NCI-H1105 treated with DMSO at 0.1 percent for 48 hours (cell line): ENCODE measurements at places on chromosomes 7 and 10.

- no peak for DNase-seq
These were observed 163.3 kb upstream of the TNRC18 start for GRCh38 chr7:5586963-5587348.

- DNase-seq, result no peak
These were observed 84.3 kb downstream of the KCNMA1 start for GRCh38 chr10:77553311-77553710.

- DNase-seq, result no peak
These were observed 16.9 kb upstream of the AKR1E2 start for GRCh38 chr10:4809156-4809555.

DNA sequence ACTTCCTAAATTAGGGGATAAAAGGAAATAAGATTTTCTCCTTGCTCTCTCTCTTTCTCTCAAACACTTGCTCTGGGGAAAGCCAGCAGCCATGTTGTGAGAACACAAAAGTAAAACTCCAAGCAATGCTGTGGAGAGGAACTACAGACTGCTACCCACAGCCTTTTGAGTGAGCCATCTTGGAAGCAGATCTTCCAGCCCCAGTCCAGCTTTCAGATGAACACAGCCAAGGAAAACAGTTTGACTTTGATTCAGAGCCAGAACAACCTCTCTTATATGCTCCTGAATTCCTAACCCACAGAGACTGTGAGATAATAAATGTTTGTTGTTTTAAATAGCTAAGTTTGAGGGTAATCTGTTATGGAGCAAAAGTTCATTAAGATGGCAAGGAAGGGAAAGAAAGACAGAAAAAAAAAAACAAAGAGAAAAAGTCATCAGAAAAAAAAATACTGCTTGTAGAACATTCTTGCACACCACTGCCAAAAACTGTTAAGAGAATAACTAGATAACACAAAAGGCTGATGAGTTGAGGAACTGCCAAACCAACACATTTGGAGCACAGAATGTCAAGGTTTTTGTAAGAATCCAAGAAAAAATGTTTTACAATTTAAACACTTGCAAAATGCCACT lies 20.9 kb upstream of the PRKAR2B start:
- no peak for DNase-seq

DNA sequence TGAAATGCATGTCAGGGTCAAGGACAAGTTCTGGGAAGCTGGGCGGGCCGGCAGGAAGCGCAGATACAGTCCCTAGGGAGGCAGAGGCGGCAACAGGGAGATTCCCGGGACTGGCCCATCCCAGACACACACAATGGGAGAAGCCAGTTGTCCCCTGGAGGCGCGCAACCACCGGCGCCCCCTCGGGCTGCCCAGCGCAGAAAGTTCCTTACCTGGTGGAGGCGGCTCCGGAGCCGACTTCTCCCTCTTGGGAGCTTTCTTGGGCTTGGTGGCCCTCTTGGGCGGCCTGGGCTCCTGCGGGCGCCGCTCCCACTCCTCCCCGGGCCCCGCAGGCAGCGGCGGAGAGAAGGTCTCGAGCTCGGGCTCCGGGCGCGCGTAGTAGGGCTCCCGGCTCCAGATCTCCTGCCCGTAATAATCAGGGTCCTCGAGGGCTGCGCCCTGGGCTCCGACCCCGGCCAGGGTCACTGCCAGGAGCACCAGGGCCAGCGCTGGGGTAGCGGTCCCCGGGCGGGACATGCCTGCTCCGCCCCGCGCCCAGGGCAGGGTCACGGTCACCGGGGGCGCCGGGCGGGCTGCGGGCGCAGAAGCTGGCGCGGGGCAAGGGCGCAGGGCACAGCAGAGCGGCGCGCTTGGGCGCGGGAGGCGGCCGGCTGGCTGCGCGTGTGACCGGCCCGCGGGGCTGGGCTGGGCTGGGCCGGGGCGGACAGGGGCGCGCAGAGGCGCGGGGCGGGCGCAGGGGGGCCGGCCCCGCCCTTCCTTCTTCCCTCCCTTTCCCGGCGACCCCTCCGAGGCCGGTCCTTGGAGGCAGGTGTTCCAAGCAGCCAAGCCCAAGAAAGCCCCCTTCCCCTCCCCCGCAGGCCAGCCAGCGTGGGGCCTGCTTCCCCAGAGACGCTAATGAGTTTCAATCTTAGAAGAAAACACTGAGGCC lies at the start of gene CPXM2:
CPXM2 (minus strand) TSS at position 664 of the 928 bp plus-strand sequence; CDS start at position 516, 148 bp downstream.
- no peak for DNase-seq

DNA sequence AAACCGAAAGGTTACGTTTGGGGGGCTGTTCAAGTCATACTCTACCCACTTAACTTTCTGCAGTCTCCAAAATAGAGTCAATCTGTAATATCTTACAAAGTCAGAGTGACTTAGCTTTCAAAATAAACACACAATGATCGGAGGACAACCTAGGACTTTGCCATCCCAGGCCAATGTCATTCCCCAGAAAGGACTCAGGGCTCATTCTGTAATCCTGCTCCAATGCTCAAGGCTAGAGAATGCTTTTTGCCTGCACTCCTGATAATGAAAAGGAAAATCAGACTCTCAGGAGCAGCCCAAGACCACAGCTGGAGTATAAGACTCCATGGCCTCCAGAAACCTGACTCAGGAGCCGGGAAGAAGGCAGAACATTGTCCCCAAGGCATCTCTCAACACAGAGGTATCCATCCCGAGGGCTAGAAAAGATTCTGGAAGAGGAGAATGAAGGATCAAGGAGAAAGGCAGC lies 28.5 kb upstream of the ASCC1 start:
- no peak for DNase-seq

GRCh38 chr10:124875596-124875995 lies 66.3 kb upstream of the ZRANB1 start:
- DNase-seq, result no peak

DNA sequence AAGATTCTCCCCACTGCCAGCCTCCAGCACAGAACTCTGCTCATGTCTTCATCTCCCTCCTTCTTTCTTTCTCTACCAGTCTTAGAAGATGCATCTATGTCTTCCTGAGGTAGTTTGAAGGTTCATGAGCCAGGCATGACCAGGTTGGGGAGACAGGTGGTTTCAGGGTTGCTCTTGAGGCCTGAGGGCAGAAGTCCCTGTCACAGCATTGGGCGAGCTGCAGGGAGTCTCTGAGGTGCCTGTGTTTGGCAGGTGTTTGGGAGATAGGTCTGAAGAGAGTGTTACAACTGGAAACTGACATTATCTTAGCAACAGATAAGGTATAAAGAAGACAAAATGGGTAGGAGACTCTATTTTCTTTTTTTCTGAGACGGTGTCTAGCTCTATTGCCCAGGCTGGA lies 18.7 kb downstream of the PRSS2 start:
- no peak for DNase-seq

DNA sequence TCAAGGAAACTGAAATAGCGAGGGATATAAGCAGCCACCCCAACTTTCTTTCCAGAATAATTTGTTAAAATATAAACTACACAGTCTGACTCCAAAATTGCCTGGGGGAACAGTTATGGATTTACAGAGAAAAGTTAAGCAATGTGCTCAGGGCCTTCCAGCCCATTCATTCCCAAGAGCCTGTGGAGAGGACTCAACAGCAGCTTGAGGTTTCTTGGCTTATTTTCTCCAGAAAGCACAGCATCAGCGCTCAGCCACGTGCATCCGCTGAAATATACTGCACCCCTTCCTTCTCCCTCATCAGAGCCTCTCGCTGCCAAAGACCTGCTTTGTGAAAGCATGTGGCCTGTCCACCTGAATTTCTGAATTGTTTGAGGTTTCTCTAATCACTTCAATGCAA lies 375.2 kb upstream of the VWC2 start:
- no peak for DNase-seq

GRCh38 chr7:30660331-30661255 lies 21.7 kb downstream of the CRHR2 start:
- peak; percentile 91 for DNase-seq

- no peak for DNase-seq
These were observed 163.3 kb downstream of the USP6NL start for GRCh38 chr10:11448190-11448544.

- DNase-seq, result no peak
These were observed 16.6 kb downstream of the ASB13 start for GRCh38 chr10:5649746-5650145.

DNA sequence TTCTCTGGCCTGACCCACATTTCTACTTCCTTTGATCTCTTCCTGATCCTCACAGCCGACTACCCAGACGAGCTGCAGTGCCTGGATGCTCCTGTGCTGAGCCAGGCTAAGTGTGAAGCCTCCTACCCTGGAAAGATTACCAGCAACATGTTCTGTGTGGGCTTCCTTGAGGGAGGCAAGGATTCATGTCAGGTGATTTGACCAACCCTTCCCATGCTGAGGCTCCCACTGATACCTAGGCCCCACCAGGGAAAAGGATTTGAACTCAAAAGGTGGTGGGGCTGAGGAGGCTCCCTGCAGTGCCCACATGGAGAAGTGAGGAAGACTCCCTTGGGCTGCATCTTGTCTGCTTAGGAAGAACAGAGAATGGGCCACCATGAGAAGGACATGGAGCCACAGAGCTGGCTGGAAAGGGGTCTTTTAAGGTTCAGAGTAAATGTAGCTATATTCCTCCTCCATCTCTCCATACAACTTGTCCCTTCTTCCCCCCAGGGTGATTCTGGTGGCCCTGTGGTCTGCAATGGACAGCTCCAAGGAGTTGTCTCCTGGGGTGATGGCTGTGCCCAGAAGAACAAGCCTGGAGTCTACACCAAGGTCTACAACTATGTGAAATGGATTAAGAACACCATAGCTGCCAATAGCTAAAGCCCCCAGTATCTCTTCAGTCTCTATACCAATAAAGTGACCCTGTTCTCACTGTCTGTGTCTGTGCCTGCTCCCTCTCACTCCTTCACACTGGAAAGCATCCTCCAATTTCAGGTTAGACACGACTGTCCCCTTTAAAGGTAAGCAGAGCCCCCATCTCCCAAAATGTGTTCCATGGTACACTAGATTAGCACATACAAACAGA lies 3.3 kb downstream of the PRSS1 start:
- DNase-seq, result no peak

DNA sequence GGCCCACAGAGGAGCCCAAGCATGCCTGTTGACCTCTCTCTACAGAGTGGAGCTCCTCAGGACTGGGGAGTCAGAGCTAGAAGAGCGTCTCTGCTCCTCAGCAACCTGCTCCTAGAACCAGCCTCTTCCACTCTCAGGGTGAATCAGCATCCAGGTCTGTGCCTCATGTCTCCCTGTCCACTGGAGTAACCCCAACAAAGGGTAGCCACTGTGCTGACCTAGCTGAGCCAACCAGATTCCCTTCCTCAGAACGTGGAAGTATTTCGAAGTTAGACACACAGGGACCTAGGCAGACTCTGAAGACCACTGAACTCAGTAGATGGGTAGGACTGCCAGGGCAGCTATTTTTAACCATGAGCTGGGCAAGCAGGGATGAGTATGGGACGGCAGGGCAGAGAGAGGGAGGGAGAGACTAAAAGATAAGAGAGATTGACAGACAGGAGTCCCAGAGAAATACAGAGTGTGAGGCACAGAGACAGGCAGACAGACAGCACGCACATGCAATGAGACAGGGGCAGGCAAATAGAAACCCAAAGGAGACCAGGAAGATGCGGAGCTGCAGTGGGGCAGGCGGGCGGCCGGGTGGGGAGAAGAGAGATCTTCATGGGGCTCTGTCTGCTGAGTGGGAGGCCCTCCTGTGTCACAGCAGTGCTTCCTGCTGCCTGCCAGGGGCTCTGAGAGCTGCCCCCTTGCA lies 56.7 kb downstream of the OSBPL3 start:
- DNase-seq, result no peak

DNA sequence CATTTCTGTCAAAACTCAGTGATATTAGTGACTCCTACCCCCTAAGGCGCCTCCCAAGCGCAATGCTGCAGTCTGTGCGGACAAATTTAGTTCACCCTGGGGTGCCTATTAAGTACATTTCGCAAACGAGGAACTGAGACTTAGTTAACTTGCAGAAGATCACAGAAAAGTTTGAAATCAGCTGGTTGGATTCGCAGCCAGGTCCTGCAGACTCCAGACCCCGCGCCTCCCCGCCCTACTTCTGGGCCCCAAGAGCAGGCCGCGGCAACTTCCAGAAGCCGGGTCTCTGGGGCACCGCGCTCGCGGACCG lies 588 bp downstream of the CYREN start:
- DNase-seq, result no peak

DNA sequence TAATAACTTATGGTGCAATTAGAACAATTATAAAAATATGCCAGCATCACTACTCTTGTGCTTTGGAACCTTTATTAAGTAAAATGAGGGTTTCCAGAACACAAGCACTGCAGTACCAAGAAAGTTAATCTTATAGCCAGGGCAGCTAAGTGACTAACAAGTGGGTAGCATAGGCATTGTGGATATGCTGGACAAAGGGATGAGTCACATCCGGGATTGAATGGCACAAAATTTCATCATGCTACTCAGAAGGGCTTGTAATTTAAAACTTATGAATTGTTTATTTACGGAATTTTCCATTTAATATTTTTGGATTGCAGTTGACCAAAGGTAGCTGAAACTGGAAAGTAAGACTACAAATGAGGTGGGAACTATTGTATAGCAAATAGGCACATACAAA lies 250.6 kb downstream of the C7orf25 start:
- DNase-seq, result no peak

GRCh38 chr10:94500063-94500462 lies 45.5 kb upstream of the HELLS start:
- no peak for DNase-seq

- DNase-seq, result no peak
These were observed 21.6 kb downstream of the KLF14 start for GRCh38 chr7:130712416-130712815.

DNA sequence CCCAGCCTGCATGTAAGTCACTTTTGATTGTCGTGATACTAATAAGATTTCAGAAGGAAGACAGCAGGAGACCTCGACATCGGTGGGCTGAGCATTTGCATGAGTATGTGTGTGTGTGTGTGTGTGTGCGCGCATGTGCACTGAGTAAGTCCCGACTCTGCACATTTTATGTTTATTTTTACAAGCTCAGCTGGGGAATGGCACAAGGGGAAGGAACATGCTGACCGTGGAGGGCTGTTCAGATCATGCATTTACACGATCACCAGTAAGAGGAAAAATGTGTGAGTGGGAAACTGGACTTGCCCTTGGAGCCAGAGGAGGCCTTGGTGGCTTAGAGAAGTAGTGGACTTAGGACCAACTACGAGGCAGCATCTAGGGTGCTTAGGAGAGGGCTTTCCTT lies 41.3 kb downstream of the IL2RA start:
- DNase-seq, result no peak

GRCh38 chr10:4506095-4506494 lies 319.9 kb upstream of the AKR1E2 start:
- DNase-seq, result no peak

- no peak for DNase-seq
These were observed 683.9 kb downstream of the PARD3 start for GRCh38 chr10:34131152-34131551.

DNA sequence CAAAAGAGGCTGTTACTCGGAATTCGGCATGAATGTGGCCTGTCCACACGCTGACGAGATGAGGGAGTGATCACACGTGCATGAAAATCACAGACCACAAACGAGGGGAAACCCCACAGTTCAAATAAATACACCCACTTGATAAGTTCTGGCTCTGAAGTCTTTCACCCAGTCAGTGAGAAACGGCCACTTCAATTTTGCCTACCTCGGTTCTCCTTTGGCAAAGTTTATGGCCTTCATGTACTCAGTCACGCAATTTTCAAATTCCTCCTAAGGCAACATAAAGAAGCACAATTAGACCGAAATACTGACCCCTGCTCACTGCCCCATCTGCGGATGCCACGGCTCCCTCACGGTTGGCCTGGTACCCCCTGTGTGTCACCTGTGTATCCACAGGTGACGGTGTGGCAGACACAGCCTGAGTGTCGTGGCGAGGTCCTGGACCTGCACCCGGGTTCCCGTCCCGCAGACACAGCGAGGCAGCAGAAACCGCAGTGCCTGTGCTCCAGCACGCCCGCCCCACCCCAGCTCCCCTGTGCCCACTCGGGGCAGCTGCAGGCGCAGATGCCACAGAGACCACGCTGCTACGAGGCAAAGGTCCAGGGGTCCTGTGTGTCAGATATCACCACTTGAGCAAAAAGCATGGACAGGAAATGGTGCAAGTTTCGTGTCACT lies 1.4 kb downstream of the CFAP46 start:
- no peak for DNase-seq
